AML-193 (cell line): ENCODE measurements at places on chromosomes 7 and 10.

GRCh38 chr10:130179640-130180039 lies 43.4 kb downstream of the GLRX3 start:
- peak; percentile 30 for DNase-seq

GRCh38 chr7:69934144-69934903 lies 336.0 kb downstream of the AUTS2 start:
- no peak for DNase-seq

GRCh38 chr7:127189886-127190285 lies 62.9 kb downstream of the GRM8 start:
- no peak for DNase-seq

DNA sequence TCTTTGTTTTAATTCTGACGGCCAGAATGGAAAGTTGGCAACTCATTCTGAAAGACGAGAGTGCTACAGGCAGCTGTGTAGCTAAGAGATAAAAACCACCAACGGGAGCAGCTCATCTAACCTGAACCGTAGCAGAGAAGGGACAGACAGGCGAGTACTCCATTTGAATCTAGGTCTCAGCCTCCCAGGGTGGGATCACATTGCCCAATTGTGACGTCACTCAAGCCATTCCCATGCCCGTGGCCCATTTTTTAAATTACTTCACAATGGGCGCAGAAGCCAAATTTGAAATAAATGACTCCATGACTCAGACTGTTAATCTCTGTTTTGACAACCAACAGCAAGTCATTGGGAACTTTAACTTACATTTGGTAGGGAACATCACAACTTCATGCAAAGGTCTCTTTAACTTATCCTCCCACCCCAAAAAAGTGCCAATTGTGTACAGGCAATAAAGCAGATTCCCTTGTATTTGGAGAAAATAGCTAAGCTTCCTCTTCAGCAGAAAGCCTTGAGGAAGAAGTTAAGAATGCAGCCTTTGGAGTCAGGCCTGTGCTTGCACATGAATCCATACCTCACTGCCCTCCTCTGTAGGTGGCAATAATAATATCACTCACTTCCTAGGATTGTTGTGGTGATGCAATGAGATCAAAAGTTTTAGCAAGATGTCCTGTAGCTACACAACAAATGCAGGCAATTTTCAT lies 93.2 kb upstream of the KIF5B start:
- DNase-seq = no peak

DNA sequence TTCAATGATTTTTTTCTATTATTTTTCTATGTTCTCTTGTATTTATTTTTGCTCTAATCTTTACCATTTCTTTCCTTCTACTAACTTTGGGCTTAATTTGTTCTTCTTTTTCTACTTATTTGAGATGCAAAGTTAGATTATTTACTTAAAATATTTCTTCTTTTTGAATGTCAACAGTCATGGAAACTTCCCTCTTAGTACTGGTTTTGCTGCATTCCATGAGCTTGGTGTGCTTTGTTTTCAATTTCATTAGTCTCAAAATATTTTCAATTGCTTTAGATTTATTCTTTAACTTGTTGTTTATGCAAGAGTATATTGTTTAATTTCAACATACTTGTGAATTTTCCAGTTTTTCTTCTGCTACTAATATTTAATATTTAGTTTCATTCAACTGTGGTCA lies 230.4 kb downstream of the LRRTM3 start:
- DNase-seq = no peak

GRCh38 chr7:5448378-5449037 lies 24.9 kb upstream of the TNRC18 start:
- DNase-seq = no peak

GRCh38 chr10:116466715-116467422 lies 39.2 kb downstream of the PNLIPRP3 start:
- no peak for DNase-seq

- no peak for DNase-seq
These were observed 640 bp upstream of the ZNF425 start for GRCh38 chr7:149126662-149127266.

DNA sequence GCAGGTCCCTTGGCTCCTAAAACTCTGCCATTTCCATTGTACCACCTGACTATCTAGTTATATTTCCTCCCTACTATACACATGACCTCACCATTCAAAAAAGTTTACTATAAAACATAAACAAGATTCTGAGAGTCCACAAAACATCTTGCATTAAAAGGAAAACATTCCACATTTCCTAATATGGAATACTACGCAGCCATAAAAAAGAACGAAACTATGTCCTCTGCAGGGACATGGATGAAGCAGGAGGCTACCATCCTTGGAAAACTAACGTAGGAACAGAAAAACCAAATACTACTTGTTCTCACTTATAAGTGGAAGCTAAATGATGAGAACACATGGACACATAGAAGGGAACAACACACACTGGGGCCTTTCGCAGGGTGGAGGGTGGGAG lies 48.3 kb downstream of the SVIL start:
- DNase-seq = no peak

- DNase-seq = no peak
These were observed 36.7 kb upstream of the PSAP start for GRCh38 chr10:71887743-71888142.

- no peak for DNase-seq
These were observed 98.1 kb downstream of the CD36 start for GRCh38 chr7:80736371-80737125.

GRCh38 chr7:52463341-52463740 lies 572.1 kb upstream of the POM121L12 start:
- DNase-seq = no peak

- no peak for DNase-seq
These were observed 43.6 kb downstream of the MKX start for GRCh38 chr10:27701938-27702537.

DNA sequence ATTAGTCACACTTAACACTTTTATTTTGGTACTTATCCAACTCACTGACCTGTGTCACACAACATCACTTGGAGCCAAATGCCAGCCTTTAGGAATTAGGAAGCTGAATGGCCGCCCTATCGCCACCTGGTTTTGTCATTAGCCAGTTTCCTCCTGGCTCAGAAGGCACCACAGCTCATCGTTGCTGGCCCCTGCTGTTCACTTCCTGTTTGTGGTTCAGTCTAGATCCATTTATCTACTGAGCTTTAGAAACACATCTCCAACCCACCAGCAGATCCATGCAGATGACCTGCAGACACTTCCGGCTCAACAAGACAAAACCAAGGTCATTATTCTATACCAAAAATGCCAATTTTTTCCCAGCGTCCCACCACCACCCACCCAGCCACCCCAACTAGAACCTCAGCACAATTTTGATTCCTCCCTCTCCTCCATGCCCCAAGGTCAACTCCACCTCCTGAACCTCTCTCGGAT lies 193.5 kb upstream of the NEBL start:
- DNase-seq = no peak

DNA sequence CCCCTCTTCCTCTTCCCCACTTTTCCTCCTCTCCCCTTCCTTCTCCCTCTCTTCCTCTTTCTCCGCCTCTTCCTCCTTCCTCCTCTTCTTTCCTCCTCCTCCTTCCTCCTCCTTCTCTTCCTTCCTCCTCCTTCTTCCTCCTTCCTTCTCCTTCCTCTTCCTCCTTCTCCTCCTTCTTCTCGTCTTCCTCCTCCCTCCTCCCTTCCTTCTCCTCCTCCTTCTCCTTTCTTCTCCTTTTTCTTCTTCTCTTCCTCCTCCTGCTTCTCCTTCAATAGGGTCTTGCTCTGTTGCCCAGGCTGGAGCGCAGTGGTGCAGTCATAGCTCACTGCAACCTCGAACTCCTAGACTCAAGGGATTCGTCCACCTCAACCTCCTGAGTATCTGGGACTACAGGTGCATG lies 56.9 kb downstream of the PALD1 start:
- no peak for DNase-seq

GRCh38 chr10:99396471-99396870 lies 34.0 kb downstream of the GOT1 start:
- DNase-seq = no peak

DNA sequence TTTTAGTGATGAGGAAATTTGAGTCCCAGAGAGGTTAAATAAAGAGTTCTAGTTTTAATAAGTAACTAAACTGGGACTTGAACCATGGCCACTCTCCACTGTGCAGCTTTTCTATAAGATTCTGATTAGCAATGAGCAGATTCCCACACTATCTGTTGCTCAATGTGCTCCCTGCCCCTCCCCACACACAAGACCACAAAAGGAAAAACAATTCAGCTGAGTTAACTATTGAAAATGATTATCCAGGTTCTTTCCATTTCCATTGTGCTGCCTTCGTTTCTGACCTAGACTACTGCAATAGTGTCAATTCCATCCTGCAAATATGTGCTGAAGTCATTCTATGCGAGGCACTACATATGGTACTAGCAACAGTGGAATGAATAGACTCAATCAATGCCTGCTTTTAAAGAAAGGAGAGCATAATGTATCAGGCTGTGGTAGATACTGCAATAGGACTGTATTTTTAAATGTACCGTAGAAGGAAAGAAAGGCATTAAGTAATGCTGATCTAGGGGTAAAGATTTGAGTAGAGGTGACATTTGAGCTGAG lies 97.0 kb downstream of the SEMA3C start:
- DNase-seq = no peak

DNA sequence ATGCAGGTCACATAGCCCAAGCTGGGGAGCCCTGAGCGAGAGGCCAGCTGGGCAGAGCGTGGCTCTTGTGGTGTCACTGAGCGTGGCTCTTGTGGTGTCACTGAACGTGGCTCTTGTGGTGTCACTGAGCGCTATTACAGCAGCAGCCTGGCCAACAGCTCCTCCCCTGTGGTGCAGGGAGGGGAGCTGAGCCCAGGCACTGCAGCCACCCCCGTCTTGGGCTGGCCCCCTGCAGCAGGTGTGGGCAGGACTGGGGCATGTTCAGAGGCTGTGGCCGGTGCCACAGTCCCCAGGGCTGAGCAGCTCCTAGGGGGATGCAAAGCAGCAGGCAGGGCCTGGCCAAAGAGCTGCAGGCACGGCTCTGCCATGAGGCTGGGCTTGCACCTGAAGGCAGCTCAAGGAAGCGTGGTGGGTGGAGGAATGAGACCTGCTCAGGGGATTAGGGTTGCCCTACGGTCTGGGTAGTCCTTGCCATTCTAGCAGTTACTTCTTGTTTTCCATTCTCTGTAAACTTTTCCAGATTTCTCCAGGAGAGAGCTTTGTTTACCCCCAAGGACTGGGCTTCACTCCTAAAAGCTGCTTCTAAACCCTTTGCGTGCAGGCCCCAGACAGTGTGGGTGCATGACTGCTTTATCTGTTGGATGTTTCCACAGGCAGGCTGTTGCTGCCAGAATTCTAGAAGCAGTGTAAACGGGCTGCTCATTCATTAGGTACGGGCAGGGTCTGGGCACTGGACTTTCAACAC lies 29.2 kb downstream of the ZNF783 start:
- DNase-seq = no peak

DNA sequence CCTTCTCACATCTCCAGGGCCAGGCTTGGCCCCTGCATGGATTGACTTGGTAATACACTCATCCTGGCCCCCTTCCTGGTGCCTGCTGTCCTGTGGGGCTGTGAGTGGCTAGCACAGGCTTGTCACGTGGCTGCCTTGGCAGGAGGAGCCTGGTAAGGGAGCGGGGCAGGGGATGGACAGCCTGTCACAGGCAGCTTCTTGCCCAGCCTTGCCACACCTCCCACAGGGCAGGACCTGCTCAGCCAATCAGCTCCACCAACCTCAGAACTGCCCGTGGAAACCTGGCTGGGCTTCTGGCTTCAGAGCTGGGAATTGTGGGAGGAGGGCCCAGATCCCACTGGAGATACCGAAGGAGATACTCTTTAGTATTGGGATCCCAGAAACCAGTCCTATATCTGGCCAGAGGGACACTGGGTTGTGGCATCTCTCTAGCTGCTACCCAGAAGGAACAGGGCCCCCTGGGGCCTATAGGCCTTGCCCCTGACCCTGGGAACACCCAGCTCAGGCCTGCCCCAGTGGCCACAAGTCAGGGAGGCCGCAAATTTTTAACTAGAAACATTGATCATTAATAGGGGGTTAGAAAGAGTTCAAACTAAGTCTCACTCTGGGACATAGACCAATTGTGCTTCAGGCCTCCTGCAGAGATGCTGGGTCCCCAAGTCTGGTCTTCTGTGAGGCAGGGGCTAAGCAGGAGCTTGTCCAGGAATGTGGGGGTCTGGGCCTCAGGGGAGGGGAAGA lies at the start of gene HOGA1:
Gene HOGA1 (plus strand): TSS at position 330 of the 738 bp plus-strand sequence. CDS start 315 bp downstream, at position 645.
- no peak for DNase-seq

DNA sequence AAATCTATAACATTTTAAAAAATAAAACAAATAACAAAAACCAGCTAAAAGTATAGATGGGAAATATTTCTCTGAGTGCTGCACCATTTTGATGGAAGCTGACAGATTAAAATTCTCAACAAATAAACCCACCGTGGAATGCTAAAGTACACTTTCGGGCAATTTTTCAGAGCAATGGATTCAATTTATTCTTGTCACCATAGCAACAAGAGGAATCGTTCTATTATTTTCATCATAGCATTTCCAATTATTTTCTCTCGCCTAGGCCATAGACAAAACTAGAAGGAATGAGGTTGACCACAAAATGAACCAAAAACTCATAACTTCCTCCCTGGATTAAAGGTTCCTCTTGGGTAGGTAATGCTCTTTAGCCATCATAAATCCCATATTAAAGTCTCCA lies 44.6 kb upstream of the C7orf33 start:
- DNase-seq = no peak

- DNase-seq = no peak
These were observed 128.4 kb upstream of the BTBD16 start for GRCh38 chr10:122142641-122143237.

DNA sequence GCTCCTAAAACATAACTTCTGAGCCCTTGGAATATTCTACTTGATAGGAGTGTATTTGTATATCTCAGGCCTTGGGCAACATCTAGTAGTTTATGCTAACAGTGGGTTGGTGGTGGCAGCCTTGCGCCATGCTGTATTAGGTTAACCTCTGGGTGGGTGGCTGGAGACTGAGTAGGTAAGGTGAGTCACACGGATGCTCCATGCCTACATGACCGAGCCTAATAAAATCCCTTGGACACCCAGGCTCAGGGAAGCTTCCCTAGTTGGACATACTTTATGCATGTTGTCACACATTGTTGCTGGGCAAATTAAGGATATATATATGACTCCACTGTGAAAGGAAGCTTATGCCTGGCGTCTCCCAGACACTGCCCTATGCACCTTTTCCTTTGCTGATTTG lies 6.0 kb upstream of the DAGLB start:
- no peak for DNase-seq

DNA sequence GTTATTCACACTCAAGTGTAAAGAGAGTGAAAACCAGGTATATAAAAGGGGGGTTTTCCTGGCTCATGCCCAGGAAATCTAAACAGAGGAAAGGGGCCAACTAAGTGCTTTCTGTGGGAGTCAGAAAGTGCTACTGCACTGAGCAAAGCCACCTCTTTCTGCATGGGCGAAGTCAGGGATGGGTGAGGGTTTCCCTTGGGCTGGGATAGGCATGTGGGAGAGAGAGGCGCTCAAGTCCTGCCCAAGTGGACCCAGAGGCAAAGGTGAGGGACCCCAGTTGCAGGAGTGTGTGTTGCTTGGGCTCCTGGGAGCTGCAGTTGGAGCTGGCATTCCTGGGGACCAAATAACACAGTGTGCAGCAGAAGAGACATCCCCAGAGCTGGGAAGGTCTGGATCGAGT lies 65.9 kb downstream of the PRR15 start:
- DNase-seq = no peak

- DNase-seq = no peak
These were observed 825 bp downstream of the ZNF862 start for GRCh38 chr7:149838992-149839408.
